Muscle of leg (tissue), 16 donors: ENCODE measurements at places on chromosomes 16 and 17.

DNA sequence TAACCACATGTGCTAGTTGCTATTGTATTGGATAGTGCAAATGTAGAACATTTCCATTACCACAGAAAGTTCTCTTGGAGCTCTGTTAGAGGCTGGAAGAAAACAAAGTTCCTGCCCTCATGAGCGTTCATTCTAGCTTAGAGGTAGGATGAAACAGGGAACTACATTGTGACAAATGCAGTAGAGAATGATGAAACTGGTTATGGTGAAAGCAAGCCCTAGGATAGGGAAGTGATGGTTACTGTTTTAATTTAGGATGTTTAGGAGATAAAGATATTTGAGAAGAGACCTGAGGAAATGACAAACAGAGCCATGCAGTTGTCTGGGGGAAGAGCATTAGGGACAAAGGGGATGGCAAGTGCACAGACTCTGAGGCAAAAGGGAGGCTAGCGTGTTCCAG lies 50.7 kb downstream of the AATF start:
- no peak for DNase-seq

GRCh38 chr16:12646098-12646489 lies 157.6 kb downstream of the CPPED1 start:
- DNase-seq: no peak

GRCh38 chr17:12745486-12745885 lies 43.8 kb upstream of the ARHGAP44 start:
- no peak for DNase-seq

DNA sequence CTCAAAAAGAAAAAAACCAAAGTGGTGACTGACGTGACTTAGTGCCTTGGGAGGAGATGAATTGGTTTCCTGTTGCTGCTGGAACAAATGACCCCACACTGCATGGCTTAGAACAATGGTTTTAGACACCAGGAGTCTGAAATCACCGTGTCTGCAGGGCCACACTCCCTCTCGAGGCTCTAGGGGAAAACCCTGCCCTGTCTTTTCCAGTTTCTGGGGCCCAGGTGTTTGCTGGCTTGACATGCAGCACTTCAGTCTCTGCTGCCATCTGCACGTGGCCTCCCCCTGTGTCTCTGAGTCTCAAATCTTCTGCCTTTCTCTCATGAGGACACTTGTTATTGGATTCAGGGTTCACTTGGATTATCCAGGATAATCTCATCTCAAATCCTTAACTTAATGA lies 323.8 kb upstream of the TNRC6C start:
- DNase-seq: no peak

DNA sequence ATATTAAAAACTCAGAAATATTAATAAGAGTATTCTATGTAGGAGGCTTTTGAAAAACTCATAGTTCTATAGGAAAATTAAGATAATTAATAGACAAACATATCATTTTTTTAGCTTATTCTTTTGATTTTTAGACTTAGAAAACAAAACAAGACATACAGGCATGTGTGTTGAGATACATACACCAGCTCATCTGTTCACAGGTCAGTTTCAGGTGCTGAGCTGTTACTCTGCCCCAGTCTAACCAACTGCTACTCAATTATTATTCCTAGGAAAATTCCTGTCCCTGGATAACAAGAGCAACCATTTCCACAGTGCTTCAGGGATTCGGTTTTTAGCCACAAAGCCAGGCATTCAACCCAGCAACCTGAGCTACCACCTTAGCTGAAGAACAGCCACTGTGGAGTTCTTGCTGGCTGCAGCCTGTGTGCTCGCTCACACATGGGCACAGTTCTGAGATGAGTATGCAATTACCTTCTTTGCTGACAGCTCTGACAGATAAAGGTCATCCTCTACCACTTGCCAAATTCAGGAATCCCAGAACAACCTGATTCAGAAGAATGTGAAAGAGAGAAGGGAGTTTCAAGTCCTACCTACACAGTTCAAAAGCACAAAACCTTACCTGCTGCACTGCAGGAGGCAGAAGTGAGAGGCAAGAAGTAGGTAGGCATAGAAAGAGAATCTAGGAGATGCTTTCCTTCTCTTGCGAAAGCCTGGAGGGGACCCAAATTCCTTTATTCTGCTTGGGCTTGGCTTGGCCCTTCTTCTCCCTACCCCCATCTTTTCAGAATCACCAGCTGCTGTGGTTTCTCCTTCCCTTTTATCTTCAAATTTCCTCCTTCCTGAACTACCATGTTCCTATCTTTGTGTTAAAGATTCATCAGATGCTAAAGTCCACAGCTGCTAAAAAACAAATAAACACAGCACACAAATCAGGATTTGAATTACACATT lies 62.7 kb downstream of the TEX2 start:
- DNase-seq: no peak

- no peak for DNase-seq
Measured at GRCh38 chr16:30104090-30104489, 8.1 kb upstream of the YPEL3 start.

DNA sequence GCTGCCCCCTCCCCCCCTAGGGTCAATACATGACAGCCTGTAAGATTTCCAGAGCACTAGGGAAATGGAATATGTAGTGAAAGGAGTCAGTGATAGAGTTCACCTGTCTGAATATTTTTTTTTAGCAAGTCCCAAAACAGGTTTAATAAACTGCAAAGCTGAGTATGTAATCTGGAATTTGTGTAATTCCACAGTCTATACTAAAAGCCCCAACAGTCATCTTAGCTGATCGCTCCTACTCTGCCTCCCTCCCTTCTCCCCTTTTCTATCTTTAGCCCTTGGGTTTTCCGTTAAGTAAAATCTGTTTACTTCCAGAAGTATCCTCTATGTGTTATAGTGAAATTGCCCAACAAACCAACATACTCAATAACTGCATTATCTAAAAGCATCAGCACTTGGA lies 3.5 kb downstream of the CDH13 start:
- no peak for DNase-seq

DNA sequence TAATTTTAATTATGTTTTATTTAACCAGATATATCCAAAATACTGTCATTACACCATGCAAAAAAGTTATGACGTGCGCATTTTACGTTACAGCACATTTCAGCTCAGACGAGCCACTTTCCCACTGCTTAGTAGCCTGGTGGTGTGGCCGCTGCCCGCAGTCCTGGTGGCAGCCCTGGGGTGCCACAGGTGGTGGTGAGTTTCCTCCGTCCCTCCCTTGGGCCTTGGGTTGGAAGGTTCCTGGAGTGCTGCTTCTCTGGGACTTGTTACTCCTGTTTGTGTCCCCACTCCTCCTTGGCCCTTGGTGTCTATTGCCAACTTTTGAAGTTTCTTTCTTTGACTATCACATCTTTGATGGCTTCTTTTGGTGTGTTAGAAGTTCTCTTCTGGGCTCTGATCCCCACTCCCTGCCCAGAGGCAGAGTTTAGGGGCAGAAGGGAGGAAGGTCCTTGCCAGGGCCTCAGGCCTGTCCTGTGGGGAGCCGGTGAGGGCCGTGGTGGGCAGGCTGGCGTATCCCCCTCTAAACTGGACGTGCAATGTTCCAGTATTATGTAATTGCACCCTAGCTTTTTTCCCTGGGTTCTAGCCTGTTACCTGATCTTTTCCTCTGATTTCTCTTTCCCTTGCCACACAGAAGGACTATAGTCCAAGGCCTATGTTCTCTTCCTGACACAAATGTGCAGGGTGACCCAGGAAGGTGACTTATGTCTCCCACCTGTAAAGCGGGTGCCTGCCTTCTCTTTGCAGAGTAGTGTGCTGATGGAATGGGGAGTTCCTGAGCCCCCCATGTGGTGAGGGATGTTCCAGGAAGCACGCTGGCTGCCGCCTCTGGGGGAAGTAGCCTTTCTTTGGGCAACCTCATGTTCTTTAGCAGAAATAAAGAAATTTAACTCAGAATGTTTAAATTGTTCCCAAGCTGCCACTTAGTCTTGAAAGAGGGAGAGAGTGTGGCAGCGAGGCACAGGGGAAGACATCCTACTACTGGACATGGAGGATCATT lies 8.4 kb downstream of the MPRIP start:
- DNase-seq: no peak

DNA sequence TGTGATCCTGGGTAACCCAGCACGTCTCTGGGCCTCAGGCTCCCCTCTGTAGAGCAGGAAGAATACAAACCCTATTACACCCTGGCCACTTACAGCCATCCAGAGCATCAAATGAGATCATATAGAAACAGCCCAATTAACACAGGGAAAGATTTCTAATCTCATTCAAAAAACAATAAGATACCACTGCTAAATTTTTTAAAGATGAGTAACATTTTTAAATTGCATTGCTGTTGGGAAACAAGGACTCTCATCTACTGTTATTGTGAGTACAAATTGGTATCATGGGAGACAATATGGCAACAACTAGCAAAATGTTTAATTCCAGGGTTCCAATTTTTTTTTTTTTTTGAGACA lies 41.1 kb downstream of the SRL start:
- DNase-seq: no peak
